Pulmonary artery endothelial cell (primary cell): ENCODE measurements at places on chromosomes 6 and 20.

- no peak for DNase-seq
Observed at GRCh38 chr6:113141901-113142300, 715.2 kb upstream of the MARCKS start.

DNA sequence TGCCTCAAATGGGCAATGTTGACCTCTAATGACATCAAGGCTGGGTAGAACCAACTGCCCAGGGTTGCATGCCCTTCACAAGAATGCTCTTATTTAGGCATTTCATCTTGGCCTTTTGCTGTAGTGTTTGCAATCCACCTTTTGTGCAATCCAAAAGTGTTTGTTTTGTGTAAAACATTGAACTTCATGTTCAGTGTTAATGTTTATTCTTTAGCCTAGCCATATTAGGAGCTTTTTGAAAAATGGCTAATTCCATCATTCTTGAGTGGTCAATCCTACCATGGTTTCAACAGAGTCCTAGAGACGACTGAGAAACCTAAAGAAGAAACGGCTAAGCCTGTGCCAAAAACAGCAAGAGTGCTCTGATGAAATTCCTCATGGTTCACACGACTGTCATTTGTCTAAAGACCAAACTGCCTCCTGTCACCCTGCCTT lies 279.6 kb upstream of the PRDM1 start:
- DNase-seq = no peak

GRCh38 chr6:28211840-28212509 lies 13.1 kb upstream of the ZSCAN9 start:
- no peak for DNase-seq

GRCh38 chr20:4633379-4633778 lies 88.3 kb upstream of the PRND start:
- no peak for DNase-seq

- no peak for DNase-seq
Observed at GRCh38 chr20:5748246-5748645, 2.0 kb upstream of the SHLD1 start.

DNA sequence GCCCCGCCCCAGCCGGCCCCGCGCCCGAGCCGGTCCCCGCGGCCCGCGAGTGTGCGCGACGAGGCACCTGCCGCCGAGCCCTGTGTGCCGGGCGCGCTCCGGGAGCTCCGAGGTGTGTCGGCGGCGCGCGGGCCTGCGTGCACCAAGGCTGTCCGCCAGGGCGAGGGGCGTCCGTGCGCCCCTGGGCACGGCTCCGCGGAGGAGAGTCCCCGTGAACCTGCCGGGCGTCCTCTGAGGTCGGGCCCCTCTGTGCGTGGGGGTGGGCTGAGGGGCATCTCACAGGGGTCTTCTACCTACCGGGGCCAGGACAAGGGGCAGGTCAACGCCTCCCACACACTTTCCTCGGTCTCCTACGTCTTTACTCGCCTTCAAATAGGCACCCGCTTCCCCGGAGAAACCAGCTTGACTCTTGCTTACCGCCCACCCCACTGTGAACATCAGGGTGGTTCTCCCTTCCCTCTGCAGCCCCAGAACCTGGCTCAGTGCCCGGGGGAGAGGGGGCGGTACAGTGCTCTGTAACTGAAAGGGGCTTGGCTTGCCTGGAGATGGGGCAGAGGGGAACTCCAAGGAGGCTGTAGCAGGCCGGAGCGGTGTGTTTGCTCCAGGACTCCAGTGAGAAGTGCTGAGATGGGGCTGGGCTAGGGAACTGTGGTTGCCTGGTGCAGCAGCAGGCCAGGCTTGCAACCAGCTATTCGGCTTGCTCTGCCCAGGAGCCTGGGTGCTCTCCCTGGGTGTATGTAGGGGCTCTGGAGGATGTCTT lies at the start of gene SAMD10:
SAMD10 (minus strand) TSS at position 86 of the 760 bp plus-strand sequence. CDS start 175 bp downstream, outside the sequence.
- no peak for DNase-seq

- no peak for DNase-seq
Observed at GRCh38 chr20:39089029-39089428, 126.9 kb downstream of the DHX35 start.
